ENCODE measurements at places on chromosomes 11 and 22. TPM values are rescaled to one million over a fixed set of nuclear protein-coding genes. Genes with fewer than 3 reads are reported as not detected.

The IGSF22 gene
- total RNA-seq, result not detected

The PPARA gene
- total RNA-seq, result 4.9 TPM

The GGT5 gene
- total RNA-seq, result 0.41 TPM

The KCNQ1 gene
- under 0.01 TPM for total RNA-seq
